Activated CD4-positive, CD25-positive, alpha-beta regulatory T cell (primary cell): ENCODE measurements at places on chromosomes 6 and 20.

DNA sequence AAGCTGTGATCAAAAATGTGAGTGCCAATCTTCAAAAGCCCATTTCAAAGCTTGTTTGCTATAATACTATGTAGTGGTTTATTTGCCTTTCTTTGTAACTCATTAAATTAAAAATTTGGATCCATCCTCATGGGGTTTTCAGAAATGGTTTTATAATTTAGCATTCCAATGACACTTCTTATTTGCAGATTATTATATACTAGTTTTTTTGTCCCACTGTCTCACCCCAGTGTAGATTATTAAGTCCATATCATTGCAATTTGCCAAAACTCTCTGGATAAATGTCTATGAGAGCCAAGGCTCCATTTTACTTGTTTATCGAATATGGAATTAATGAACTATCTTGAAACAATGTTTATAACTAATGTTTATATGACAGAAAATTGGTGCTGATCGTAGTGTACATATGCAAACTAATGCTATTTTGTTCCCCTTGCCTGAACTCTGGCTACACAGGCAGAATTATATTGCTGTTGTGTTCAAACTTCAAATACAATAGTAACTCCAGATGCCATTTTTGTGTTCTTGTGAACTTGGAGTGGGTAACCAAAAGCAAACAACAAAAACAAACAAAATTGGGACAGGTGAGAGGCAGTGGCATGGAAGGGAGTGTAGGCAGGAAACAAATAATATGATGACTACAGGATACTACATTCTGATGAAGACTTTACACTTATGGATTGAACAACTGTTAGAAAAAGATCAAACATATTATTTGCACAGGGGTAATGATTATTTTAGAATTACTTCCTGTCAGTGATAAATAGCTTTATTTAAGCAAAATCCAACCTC, 307.1 kb upstream of the FLRT3 start:
- no peak for DNase-seq

- peak; percentile 90 for DNase-seq
Observed at GRCh38 chr6:20401205-20402091, at the start of gene E2F3. TSS of gene E2F3 (plus strand) at chr6:20401879. CDS start at chr6:20402233, 354 bp downstream.

- no peak for DNase-seq
Observed at GRCh38 chr6:144678844-144679243, 393.7 kb downstream of the UTRN start.

- no peak for DNase-seq
Observed at GRCh38 chr6:91350146-91350908, 763.5 kb upstream of the MAP3K7 start.

- no peak for DNase-seq
Observed at GRCh38 chr6:106892186-106892585, 82.3 kb downstream of the CD24 start.

DNA sequence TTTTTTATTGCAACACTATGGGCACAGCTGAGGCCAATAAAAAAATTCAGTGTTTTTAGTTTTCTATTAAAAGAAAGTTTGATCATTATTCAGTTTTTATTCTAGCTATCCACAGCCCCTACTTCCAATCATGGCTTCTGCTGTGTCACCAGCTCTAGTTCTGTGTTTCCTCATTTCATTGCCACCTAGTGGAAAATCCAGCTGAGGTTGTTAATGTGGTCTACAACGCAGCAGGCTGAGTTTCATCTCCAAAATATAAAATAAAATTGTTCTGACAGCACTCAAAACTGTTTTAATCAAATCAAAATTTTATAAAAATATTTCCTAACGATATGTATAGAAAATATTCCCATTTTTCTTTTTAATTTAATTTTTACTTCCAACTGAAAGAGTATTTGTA, 13.6 kb downstream of the COL9A1 start:
- no peak for DNase-seq
